Caki2 (cell line): ENCODE measurements at places on chromosomes 5 and 9.

- DNase-seq, result no peak
These were observed 1178.6 kb upstream of the CDH10 start for GRCh38 chr5:25823330-25823873.

DNA sequence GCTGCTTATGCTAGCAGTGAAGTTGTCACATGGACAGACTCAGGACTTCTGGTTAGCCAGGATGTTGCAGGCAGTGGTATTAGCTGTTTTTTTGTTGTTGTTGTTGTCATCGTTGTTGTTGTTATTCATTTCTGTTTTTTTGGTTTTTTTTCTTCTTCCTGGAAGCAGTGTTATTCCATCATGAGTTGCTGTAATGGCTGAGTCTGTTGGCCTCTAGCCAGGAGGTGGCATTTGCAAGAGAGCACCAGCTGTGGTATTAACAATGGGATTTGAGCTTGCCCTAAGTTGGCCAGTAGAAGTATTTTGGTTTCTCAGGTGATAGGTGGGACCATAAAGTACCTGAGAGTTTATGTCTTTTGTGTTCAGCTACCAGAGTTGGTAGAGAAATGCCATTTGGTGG lies 561.1 kb downstream of the KCTD16 start:
- no peak for DNase-seq

GRCh38 chr5:77852514-77853352 lies 76.6 kb upstream of the TBCA start:
- peak; percentile 84 for DNase-seq

DNA sequence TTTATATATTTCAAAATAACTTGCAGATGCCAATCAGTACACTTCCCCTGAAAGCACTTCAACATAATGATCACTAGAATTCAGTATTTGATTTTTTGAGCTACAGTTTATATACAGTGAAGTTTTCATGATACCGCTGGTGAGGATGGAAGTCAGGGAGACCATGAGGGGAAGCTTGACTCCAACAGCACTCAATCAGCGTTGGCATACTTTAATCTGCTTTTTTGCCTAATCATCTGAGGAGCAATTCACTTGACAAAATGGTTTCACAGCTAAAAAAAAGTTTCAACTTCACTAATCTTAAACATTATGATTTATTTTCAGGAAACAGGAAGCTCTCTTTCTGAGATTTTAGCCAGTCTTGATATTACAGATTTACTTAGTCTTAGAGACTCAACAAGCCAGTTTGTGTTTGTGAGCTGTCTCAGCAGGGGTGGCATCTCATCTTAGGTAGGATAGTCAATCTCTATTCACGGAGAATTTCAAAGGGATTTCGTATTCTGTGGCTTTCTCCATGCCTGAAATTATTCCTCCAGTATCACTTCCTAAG lies 111.4 kb upstream of the ARRDC3 start:
- no peak for DNase-seq

- DNase-seq, result no peak
These were observed 8.3 kb downstream of the BTF3 start for GRCh38 chr5:73506459-73506955.

- peak; percentile 27 for DNase-seq
These were observed 187.6 kb downstream of the COMMD10 start for GRCh38 chr5:116272281-116272941.

- no peak for DNase-seq
These were observed 6.7 kb upstream of the TNIP1 start for GRCh38 chr5:151087486-151087885.

DNA sequence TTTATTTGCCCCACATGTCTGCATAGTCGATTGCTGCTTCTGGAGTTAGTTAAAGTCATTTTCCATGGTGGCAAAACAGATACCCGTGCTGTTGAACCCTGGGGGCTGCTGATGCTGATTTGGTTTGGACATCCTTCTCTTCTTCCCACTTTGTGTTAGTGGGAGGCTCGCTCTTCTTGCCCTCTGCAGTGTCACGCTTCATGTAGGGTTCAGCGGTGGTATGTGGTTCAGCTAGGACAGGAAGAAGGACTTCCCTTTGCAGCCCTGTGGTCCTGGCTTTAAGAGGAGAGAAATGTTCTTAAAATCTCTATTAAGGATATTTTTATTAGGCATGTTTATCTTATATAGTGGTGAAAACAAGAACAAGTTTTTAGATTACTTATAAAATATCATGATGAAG lies 36.2 kb downstream of the SLC36A1 start:
- no peak for DNase-seq

- no peak for DNase-seq
These were observed 137.9 kb upstream of the OTULINL start for GRCh38 chr5:14443671-14444093.

GRCh38 chr9:127965953-127966352 lies 14.8 kb downstream of the EEIG1 start:
- DNase-seq, result no peak
